MV-4-11 (cell line): ENCODE measurements at places on chromosomes 11 and 22.
A peak's percentile ranks its signal among the peaks of the same experiment; 100 is the strongest.

DNA sequence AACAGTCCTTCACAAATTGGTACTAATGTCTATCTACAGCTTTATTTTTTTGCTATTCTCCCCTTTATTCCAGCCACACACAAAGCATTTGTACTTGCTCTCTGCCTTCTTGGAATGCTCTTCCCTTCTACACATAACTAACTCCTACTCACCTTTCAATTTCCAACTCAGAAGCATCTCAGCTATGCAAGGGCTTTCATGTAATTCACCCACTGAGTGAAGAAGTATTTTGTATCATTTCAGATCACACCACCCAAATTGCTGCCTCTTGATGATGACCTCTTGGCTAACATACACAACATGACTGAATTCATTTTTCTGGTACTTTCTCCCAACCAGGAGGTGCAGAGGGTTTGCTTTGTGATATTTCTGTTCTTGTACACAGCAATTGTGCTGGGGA, at the start of gene OR4X2:
TSS of gene OR4X2 (plus strand) at position 301 of the 400 bp plus-strand sequence. CDS start at position 301, 0 bp downstream.
- DNase-seq = no peak

DNA sequence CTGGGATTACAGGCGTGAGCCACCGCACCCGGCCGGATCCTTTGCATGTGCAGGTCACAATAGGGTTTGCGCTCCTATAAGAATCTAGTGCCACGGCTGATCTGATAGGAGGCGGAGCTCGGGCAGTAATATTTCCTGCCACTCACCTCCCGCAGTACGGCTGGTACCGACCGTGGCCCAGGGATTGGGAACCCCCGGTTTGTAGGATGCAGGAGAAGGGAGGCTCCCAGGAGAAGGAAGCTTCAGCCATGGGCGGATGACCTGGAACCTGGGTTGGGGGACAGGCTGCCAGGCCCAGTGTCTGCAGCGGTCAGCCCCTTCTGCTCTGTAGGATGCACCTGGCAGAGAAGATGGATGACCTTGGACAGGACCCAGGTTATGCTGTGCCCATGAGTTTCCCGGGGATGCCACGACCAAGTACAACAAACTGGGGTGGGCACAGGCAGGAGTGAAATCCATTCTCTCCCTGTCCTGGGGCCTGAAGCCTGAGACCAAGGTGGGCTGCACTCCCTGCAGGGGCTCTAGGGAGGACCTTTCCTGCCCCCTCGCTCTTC, 818.9 kb downstream of the BRD1 start:
- DNase-seq = no peak

- DNase-seq = no peak
These were observed 133.6 kb downstream of the CASP12 start for GRCh38 chr11:104764710-104765045.

- peak; percentile 13 for DNase-seq
These were observed 8.3 kb upstream of the IGSF9B start for GRCh38 chr11:133965031-133965601.

GRCh38 chr11:64753380-64754123, 6.2 kb downstream of the PYGM start:
- no peak for DNase-seq
